ENCODE measurements at places on chromosomes 3 and 15.

DNA sequence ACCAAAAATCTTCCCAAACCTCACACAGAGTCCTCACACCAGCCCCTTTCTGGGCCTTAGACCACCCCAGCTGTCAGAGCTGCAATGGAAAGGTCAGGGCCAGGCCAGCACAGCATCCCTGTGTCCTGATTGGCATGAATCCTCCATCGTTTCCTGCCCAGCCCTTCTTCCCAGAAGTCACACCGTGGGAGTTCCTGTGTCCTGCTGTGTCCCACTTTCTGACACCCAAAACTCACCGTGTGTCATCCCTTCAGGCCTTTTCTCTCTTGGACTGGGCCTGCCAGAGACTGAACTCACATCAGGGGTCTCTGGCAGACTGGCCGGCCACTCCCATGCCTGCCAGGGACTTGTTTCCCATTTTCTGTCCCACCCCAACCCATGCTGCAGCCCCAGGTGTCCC is 32.5 kb upstream of the CHRNB4 start:
- no peak for DNase-seq

DNA sequence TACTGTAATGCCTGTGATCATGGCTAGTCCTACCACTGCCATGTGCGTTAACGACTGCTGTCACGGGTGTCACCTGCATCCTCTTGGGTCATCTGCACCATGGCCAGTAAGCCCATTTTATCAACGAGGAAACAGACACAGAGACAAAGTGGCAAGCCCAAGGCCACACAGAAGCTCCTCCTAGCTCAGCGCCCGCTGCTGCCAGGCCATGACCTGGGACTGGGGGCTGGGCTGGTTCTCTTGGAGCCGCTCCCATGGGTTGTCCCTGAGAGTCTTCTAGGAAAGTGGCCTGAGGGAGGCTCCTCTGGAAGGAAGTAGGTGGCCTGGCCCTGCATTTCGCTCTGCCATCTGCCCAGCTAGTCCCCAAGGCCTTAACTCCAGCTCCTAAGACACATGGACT is 4.9 kb downstream of the DUSP7 start:
- no peak for DNase-seq

DNA sequence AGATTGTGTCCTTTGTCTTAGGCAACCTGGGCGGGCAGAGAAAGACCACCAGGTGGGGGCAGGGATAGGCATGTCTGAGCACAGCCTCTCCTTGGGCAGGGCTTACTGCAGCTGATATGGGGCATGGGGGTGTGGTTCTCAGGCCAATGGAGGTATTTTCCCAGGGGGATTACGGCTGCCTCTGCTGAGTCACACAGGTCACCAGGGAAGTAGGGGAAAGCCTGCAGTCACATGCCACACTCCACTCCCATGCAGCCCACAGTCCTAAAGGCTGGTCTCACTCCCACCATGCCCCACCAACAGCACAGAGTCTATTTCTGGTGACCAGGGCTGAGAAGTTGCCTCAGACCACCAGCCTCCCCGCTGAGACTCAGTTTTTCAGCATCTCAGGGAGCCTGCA is 466.4 kb downstream of the DIPK2A start:
- no peak for DNase-seq

DNA sequence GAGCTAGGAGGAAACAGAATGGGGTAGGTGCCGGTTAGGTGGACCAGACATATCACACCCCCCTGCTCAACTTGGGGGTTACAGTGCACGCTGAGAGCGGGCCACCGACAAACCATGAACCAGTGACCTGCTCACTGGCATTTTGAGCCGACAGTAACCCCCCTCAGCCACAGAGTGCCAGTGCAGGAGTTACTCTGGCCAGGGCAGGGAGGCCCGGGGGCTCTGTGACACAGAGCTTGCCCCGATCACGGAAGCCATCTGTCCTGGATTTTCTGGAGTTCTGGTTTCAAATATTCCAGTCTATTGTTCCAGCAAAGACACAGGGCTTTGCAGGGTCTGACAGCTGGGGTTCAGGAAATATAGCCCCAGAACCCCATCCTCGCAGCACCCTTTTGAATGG is 225.2 kb downstream of the VPS13C start:
- no peak for DNase-seq

GRCh38 chr15:39857132-39857531 is 62.9 kb downstream of the GPR176 start:
- DNase-seq = no peak

- DNase-seq = no peak
Observed at GRCh38 chr3:189606774-189607173, 24.4 kb upstream of the TP63 start.

- no peak for DNase-seq
Observed at GRCh38 chr3:138066383-138066782, 49.0 kb downstream of the DZIP1L start.

DNA sequence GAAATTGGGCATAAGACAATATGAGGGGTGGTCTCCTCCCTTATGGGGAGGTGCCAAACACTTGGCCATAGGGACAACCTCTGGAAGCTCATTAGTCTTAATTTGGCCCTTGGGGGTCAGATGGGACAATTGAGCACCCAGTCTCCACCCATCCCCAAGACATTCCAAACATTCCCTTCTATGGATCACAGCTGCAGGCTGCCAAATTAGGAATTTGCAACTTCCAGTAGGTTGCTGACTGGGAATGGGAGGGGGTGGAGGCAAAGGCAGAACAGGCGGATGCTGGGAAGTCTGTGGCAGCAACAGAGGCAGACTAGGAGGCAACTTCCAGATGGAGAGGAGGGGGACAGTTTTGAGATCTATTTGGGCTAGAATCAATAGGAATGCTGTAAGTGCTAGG is 1.4 kb upstream of the PDHB start:
- no peak for DNase-seq

- no peak for DNase-seq
Observed at GRCh38 chr3:149767720-149768119, 15.4 kb upstream of the COMMD2 start.

DNA sequence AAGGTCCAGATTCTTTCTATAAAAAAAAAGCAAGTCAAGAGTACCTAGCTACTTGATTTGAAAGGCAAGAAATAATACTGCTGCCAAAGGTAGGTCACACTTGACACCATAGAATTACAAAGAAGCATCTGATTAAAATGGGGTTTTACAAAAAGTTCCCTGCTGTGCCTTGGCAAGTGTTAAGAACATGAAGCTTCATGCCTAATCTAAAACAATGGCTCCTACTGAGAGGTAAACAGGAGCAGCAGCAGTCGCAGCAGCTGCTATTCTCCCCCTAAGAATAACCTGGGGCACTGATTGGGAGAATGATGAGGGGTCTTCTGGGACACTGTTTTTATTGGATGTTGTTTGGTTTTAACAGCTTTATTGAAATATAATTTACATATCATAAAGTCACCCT is 14.1 kb downstream of the UBP1 start:
- DNase-seq = no peak

DNA sequence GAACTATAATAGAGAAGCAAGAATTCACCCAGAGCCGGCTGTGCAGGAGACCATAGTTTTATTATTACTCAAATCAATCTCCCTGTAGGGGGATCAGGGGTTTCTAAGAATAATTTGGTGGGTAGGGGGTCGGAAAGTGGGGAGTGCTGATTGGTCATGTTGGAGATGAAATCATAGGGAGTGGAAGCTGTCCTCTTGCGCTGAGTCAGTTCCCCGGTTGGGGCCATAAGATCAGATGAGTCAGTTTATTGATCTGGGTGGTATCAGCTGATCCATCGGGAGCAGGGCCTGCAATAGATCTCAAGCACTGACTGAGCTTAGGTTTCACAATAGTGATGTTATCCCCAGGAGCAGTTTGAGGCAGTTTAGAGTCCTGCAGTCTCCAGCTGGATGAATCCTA is 97.0 kb upstream of the SNRPN start:
- no peak for DNase-seq

GRCh38 chr3:194045289-194045688 is 90.7 kb upstream of the HES1 start:
- no peak for DNase-seq

- no peak for DNase-seq
Observed at GRCh38 chr3:105691633-105692032, 177.2 kb downstream of the CBLB start.

DNA sequence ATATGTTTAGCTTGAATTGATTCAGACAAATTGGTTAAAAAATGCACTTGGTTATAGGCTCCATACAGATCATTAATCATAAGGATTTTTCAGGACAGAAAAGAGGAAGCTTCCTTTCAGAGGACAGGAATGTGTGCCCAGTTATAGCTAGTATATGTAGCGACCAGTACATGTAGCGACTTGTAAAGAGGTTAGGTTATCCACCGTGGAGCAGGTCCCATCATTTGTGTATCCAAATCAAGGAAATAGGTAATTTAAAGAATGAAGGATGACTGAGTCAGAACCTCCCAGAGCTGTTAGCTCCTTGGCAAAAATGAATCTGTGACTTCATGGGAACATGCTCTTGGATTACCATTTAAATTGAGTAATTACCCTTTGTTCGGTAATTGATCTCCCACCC is 15.8 kb upstream of the P2RY12 start:
- no peak for DNase-seq

DNA sequence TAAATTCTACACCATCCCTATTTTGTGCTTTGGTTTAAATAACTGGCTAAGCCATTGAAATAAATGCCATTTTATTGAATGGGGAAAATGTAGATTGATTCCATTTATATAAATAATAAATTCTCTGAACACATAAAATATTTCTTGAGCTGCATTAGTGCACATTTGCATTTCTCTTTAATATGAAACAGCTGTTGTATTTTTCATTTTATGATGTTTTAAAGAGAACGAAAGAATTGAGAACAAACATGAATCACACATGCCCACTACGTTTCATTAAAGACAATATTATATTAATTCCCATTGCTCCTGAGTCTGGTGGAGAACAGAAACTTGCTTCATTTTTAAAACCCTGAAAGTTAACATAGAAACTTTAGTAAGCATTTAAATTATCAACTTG is 235.7 kb upstream of the CFAP20DC start:
- no peak for DNase-seq

DNA sequence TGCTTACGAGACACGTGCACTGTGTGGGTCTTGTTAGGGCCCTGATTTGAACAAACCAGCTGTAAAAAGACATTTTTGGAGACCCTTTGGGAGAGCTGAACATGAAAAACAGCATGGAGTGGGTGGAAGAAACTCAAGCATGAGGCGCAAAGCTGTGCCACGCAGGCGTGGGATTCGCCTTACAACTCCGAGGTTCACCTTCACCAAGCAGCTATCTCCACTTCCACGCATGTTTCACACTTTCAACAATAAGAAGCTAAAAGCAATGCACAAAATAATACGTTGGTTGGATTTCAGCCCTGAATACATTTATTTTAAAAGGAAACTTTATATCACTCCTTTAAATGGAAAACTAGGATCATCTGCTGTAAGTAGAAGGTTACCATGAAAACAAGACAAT is 42.5 kb downstream of the IQSEC1 start:
- DNase-seq = no peak

- peak; percentile 84 for DNase-seq
Observed at GRCh38 chr3:129892857-129893580, 492 bp downstream of the TMCC1 start.

- DNase-seq = no peak
Observed at GRCh38 chr3:182007441-182007840, 295.7 kb downstream of the SOX2 start.

- no peak for DNase-seq
Observed at GRCh38 chr3:33128706-33129105, 14.9 kb downstream of the CRTAP start.

DNA sequence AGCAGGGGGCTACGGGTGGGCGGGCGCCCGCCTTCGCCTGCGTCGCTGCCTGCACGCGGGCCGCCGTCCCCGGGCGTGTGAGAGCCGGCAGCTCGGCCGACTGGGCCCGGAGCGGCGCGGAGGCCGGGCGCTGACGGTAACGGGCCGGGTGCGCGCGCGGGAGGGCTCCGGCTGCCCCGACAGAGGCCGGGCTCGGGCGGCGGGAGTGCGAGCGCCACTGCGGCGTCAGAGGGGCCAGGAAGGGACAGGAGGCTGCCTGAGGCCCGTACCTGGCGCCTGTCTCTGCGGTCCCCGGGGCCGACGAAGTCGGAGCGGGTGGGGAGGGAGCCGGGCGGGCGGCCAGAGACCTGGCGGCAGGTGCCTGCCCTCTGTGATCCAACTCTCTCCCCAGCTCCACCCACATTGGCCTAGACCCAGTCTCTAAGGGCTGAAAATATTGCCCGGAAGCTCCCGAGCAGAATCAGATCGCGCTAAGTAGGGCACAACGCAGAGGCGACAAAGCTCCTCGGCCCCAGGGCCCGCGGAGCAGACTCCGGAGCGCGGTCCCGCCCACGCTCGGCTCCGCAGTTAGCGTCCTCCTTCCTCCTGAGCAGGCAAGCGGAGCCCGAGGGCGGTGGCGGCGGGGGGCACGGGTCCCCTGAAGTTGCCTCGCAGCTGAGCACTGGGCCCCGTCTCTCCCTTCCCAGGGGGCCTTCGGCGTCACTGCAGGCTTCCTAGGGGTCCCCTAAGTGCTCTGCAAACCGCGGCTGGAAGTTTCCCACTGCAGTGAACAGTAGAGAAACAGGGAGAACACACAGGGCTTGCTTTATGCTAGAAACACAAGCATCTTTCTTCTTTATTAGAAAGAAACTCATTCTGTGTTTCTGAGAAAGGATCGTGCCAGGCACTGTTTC is at the start of gene MAN2A2:
Gene MAN2A2, plus strand, starts transcription at position 463 of the 893 bp plus-strand sequence. CDS start 906 bp downstream, outside the sequence.
- peak; percentile 92 for DNase-seq

DNA sequence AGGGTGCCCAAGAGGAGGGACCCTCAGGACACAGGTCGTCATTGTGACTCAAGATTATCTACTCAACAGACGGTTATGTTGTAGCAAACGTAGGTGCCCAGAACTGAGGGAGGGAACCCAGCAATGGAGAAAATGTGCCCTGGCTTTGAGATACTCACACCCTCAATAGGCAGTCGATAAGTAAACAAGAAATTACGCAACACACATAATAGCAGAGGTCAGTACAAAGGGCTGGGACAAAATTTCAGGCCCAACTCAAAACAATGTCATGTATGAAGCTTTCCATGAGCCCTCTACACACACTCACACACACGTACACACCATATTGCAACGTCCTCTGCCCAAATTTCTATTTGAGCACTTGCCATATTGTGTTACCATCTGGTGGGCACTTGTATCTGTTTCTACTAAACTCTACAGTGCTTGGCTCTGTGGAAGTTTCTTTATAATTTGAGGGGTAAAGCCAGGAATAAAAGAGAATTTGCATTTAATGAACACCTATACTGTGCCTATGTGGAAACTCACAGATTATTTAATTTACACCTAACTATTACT is 114.6 kb upstream of the TRIM42 start:
- DNase-seq = no peak

DNA sequence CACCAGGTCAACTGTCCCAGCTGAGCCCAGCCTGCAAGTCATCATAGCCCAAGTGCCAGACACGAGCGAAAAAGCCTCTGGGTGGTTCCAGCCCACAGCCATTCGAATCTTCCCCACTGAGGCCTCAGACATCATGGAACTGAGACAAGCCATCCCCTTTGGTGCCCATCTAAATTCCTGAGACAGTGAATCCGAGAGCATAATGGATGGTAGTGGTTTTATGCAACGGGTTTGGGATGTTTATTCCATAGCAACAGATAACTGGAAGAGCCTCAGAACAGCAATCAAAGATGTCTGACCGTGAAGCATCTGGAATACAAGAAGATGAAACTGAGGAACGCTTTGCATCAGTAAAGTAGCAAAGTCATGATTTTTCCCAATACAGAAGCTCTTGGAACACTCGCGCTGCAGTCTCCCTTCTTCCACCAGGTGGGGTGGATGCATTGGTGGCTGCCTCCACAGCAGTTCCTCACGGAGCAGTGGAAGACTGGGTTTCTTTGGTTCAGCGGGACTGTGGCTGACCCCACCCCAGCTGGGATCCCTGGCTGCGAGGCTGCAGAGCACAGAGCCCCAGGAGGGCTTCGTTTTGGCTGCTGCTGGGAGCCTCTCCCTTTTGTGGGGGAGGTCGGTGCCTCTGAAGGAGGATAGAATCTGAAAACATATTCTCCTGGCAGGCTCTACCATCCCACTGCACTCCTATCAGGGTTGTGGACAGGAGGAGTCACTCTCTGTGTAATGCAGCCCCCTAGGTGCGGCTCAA is 26.4 kb upstream of the PDE8A start:
- DNase-seq = peak; percentile 56

Measured in activated CD8-positive, alpha-beta memory T cell treated with anti-CD3 and anti-CD28 coated beads, Interleukin-2, amount 50 U/mL, for 48 hours (primary cell).